ENCODE measurements at places on chromosomes 2 and 18. TPM values are rescaled to one million over a fixed set of nuclear protein-coding genes. Genes with fewer than 3 reads are reported as not detected.

DNA sequence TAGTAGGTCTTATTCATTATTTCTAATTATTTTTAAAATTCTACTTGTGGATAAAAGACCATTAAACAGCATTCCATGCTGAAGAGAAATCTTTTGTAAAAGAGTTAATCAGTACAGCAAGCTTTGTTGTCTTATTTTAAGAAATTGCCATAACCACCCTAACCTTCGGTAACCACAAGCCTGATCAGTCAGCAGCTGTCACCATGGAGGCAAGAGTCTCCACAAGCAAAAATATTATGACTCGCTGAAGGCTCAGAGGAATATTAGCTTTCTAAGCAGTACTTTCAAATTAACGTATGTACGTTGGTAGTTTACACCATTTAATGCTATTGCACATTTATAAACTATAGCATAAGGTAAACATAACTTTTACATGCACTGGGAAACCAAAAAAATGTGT lies 650.5 kb upstream of the LINC00305 start:
- DNase-seq = no peak

- no peak for DNase-seq
These were observed 136.2 kb downstream of the CDH2 start for GRCh38 chr18:28040716-28041115.

DNA sequence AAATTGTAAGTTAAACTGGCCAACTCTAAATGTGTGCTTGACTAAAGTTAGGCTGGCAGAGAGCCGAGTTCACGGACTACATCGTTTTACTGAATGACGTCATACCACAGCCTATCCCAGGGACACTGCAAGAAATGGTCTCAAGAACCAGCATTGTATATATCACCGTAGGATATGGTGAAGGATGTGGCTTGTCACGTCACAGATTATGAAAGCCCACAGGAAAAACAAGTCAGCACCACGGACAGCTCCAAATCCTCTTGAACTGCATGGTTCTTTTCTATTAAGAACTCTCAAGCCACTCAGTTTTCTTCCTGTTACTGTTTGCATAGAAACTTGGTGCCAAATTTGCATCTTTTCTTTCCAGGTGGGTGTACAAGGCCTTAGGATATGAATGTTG lies 85.1 kb upstream of the ACAA2 start:
- DNase-seq = peak; percentile 89

DNA sequence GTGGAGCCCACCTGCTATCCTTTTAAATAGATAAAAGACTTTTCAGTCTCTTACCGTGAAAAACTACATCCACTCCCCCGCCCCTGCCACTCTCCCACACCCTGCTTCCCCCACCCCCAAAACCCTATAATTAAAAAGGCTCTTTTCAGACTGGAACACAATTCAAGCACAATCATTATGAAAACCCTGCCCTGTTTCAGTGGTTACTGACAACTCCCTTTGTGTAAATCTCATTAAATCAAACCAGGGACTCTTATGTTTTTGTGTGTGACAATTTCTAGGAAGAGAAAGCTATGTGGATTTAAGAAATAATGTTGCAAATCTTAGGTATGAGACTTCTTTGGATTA lies 21.0 kb upstream of the ZNF532 start:
- DNase-seq = no peak

GRCh38 chr2:1654696-1655374 lies 89.5 kb downstream of the PXDN start:
- DNase-seq = no peak

GRCh38 chr2:192035731-192036442 lies 158.8 kb downstream of the TMEFF2 start:
- DNase-seq = no peak

- no peak for DNase-seq
These were observed 30.2 kb downstream of the RMND5A start for GRCh38 chr2:86750240-86750839.

- DNase-seq = peak; percentile 97
These were observed at the start of gene SEMA4F for GRCh38 chr2:74653985-74654882. SEMA4F (plus strand) TSS chr2:74654247; CDS start chr2:74654377, 130 bp downstream.

The LTBP1 gene
- polyA plus RNA-seq = 85.2 TPM

The CHRNA1 gene
- polyA plus RNA-seq = 3.7 TPM
